Upper lobe of right lung (tissue), 1 donor: ENCODE measurements at places on chromosomes 4 and X.

- no peak for DNase-seq
Measured at GRCh38 chrX:136856551-136856950, 24.0 kb downstream of the RBMX start.

- no peak for DNase-seq
Measured at GRCh38 chr4:101239665-101240064, 107.7 kb downstream of the PPP3CA start.

DNA sequence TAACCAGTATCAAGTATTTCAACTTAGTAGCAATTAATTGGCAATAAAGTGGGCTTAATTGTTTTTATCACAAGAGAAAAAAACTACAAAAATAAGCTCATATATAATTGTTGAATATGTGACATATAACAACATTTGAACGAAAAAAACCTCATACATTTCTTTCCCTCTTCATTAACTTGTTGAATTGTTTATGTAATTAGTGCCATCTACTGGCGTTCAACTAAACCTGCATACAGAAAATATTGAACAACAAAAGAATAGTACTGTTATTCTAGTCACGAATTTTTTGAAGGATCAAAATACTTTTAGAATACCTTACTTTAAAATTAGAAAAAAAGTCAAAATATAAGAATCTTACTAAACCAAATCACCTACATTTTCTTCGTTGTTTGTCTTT is 586.5 kb upstream of the FTHL17 start:
- DNase-seq, result no peak

DNA sequence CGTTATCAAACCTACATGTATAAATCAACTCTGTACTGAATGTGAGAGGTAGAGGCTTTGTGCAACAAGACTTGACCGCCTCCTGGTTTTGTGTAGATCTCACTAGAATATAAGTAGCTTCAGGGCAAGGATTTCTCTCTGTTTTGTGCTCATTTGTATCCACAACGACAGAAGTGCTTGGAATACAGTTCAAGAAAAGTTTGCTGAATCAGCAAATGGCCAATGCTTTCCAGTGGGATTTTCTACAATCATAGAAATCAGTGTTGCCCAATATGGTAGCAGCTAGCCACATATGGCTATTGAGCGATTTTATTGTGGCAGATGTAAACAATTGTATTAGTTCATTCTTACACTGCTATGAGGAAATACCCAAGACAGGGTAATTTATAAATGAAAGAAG is 127.4 kb downstream of the VCX3A start:
- no peak for DNase-seq

DNA sequence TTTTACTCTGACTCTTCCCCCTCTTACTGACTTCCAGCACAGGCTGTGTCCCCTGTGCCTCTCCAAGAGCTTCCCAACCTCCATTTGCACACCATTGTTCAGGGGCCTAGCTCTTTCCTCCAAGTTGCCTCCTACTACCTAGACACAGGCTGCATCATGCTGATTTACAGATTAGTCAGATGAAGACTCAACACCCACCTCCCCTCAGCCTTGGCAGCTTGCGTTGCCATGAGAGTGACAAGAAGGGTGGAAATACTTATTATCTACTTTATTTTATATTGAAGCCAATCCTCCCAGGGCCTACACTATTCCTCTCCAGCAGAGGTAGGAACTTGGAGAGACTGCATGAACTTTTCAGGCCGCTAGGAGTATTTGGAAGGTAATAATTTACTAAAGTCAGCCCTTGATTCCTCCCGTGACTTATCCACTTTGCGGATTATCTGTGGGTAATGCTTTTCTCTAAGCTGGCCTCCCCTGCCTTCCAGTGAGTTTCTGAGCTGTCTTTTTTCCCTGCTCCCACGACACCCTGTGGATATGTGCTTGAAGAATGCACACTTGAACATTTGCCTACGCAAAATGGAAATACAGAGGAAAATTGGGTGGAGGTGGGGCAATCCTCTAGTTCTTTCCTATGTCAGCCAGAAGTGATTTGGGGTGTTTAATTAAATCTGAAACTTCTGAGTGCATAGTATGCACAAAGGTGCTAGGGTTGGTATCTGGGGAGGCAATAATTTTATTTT is 74.1 kb upstream of the TMEM164 start:
- DNase-seq, result no peak

DNA sequence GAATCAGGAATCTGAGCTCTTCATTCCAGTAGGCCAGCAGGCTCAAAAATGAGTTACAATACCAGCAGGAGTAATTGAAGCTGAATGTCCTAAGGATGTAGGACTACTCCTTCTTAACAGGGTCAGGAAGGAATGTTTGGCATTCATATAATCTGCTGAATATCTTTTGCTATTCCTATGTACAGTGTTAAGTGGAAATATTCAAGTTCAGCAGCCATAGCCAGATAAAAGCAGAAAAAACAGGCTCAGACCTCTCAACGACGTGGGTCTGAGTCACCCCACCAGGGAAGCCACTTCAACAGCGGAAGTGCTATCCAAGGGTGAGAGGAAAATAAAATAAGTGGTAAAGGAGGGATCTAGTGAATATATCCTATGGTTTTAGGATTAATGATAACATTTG is 577.0 kb downstream of the SPOCK3 start:
- DNase-seq, result no peak

DNA sequence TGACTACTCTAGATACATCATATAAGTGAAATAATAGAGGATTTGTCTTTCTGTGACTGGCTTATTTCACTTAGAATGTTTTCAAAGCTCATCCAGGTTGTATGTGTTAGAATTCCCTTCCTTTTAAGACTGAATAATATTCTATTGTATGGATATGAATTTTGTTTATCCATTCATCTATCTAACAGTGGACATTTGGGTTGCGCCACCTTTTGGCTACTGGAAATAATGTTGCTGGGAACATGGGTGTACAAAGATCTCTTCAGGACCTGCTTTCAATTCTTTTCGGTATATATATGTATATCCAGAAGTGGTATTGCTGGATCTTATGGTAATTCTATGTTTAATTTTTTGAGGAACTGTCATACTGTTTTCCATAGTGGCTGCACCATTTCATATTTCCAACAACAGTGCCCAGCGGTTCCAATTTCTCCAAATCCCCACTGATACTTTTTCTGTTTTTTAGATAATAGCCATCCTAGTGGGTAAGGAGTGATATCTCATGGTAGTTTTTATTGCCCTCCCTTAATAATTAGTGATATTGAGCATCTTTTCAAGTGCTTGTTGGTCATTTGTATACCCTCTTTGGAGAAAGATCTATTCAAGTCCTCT is 3.4 kb upstream of the SCD5 start:
- DNase-seq, result no peak

- no peak for DNase-seq
Measured at GRCh38 chr4:179285696-179286095, 1843.5 kb upstream of the AGA start.

GRCh38 chrX:37685381-37686359 is at the start of gene XK:
TSS of gene XK (plus strand) at chrX:37685791. CDS start at chrX:37685962, 171 bp downstream.
- peak; percentile 76 for DNase-seq

DNA sequence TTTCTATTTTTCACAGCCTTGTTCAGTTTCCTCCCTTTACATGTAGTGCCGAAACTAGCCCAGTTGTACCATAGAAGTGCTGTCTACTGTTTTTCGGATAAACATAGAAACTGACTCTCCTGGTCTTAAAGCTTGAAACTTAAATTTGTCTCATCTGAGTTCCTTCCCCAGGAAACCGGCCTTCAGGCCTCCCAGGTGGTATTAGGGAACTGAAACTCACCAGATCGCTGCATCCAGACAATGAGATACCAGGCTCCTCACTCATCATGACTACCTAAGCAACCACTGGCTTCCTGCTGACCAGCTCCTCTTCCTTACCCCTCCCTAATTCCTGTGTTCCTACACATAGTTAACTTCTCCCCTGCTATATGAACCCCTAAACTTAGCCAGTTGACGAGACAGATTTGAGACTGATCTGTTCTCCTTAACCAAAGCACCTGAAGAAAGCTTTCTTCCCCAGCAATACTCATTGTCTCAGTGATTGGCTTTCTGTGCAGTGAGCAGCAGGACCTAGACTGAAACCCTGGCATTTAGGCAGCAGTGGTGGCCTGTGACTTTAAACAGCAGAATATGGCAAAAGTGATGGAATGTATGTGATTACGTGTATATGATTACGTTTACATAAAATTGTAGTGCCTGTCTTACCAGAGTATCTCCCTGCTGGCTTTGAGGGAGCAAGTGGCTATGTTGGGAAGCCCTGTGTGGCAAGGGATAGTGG is 959.1 kb upstream of the LCORL start:
- no peak for DNase-seq

DNA sequence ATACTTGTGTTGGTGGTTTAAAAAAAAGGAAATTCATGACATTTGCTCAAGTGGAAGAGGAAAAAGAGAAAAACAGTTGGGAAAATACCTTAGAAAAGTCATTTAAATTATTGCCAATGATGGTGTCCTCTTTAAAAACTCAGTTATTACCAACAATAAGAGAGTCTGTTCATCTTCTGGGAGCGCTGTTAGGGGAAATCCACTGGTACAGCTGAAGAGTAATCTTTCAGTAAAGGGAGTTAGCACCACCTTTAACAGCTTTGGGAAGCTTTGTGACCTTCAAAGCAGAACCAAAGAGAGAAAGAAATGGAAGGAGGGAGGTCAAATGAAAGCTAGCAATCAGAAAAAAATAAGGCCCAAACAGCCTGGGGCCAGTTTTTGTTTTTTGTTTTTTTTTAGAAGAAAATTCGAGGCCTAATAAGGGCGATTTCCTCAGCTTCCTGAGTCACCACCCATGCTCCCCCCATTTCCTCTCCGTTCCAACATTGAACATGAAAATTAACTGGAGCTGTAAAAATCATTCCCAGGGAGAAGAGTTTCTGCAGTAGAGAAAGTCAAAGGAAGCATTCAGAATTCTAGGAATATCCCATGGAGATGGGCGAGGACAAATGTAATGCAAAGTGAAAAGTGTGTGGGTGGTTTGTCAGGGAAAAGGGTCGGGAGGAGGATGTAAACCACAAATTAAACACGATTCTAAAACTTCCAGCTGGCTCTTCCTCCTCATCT is 115.1 kb downstream of the SH3KBP1 start:
- DNase-seq, result no peak

GRCh38 chr4:76192236-76192635 is 21.4 kb downstream of the SCARB2 start:
- no peak for DNase-seq

DNA sequence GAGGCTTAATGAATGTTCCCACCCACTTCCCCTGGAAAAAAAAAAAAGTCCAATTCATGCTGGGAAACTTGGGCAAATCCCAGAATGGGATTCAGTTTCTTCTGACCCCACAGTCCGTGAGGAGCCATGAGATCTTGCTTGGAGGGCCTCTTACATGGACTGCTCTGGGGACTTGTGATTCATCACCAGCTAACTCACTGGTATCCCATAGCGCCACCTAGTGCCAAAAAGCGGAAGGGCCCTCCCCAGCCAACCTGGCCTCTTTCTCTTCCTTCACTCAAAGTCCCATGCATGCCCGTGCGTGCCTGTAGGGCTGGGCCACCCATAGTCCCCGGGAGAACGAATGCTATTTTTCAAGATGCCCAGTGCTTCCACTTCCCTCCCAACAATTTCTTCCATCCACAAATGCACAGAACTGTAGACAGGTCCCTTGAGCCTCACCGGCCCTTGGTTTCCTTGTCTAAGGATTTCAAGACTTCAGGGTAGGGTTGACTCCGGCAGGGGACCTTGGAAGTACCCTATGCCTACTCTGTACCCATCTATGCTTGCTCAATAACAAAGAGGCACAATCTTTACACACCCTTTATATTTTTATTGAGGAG is 5.1 kb downstream of the RTL5 start:
- peak; percentile 82 for DNase-seq

DNA sequence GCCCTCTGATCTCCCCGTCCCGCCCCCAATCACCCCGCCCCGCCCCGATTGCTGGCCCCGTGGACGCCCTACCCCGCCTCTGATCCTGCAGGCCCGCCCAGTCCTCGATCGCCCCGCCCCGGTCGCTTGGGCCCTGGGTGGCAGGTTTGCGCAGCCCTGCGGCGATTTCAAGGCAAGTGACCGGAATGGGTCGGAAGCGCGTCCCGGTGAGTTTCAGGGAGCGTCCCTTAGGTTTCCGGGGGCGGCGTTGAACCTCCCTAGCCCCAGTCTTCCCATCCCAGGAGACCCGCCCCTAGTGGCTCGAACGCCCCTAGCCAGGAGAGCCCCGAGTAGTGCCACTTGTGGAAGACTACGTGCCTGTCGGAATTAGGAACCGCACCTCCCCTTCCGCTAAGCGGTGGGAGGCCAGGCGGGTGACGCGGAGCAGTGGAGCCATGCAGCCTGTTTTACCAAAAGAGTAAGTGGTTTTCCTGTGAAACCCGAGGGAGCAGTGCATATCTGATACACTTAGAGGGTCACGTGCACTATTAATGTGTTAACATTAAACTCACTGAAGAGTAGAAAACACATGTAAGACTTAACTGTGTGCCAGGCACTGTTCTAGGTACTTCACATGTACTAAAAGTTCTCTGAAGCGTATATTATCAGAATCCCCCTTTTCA is 354 bp upstream of the TEC start:
- DNase-seq, result peak; percentile 99

DNA sequence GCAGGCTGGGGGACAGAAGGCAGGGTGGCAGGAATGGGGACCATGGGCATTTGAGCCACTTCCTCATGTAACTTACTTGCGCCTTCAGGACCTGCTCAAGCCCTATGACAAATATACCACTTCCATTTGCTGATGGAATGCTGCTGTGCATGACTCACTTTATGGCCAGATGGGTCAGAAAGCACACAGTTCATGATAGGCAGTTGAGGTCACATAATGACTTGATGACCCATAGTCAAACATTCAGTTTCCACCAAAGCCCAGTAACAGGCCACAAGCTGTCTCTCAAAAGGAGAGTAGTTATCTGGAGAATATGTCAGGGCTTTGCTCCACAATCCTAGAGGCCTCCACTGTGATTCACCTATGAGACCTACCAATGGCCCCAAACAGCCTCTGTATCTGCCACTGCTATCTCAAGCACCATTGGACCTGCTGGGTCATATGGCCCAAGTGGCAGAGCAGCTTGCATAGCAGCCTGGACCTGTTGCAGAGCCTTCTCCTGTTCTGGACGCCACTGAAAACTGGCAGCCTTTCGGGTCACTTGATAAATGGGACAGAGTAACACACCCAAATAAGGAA is 5.3 kb upstream of the PAPSS1 start:
- DNase-seq, result no peak

GRCh38 chr4:80189956-80190677 is 7.2 kb upstream of the PRDM8 start:
- no peak for DNase-seq

DNA sequence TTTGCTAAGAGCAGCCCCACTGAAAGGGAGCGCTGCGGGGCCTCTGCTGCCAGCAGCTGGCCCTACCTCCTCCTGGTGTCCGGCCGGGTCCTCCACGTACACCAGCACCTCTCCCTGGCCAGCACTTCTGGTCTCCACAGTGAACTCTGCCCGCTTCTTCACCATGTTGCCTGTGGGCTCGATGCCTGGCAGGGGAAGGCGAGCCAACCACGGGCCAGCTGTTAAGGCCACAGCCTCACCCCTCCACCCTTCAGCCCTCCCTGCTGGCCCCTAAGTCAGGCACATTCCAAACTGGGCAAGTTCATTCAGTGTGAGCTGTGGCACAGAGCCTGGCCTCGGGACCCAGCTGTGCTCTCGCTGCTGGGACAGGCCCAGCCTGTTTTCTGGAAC is 7.8 kb downstream of the FLNA start:
- no peak for DNase-seq

- DNase-seq, result no peak
Measured at GRCh38 chr4:41070516-41071281, 143.6 kb downstream of the APBB2 start.
